ENCODE measurements at places on chromosomes 1 and 21.

DNA sequence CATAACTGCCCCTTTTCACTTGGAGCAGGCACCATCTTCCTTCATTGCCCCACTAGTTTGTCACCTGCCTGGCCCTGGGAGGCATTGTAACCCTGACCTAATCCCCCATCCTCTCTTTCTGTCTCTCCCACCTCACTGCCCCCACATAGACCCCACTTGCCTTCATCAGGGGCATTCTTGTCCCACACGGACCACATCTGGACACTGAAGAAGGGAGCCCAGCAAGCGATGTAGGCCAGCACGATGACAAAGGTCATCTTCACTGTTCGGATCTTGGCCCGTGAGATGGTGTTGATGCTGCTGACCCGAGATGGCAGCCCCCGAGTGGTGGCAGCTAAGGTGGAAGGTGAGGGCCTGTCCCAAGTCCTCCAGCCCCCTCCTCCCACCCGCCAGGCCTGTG is 1.4 kb downstream of the AVPR1B start:
- DNase-seq, result no peak

- peak; percentile 32 for DNase-seq
Observed at GRCh38 chr1:66563094-66563800, 29.3 kb downstream of the SGIP1 start.

- DNase-seq, result no peak
Observed at GRCh38 chr21:34911360-34911759, 137.7 kb downstream of the RUNX1 start.

- no peak for DNase-seq
Observed at GRCh38 chr1:195831789-195832188, 776.5 kb downstream of the KCNT2 start.

DNA sequence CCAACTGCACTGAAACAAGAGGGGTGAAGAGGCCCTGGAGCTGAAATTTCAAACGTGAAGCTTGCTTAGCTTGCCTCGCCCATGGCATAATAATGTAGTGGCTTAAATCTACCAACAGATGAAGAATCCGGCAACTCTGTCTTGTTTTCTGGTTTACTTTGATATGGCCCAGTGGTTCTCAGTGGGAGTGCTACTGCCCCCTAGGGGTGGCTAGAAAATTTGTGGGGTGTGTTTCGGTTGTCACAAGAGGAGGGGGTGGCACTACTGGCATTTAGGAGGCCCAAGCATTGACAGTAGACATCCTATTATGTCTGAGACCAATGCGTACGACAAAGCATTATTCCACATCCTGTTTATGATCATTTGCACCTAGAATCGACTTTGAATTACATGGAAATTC is 51.9 kb upstream of the C8B start:
- DNase-seq, result no peak

DNA sequence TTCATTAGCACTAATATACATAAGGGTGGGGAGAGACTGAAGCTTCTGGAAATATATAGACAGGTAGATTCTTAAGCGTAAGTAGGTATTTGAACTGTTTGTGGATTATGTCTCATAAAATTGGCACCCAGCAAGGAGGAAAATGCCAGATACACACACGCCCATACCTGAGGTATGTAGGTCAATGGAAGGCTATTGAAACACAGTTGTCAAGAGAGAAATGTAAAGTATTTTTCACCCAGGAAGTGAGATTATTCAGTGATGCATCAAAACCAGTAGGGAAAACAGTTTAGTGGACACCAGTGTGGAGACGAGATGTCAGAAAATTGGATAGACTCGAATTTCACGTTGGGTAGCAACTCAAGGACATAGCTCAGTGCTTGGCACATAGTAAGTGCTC is 4.7 kb upstream of the RSPH1 start:
- no peak for DNase-seq

DNA sequence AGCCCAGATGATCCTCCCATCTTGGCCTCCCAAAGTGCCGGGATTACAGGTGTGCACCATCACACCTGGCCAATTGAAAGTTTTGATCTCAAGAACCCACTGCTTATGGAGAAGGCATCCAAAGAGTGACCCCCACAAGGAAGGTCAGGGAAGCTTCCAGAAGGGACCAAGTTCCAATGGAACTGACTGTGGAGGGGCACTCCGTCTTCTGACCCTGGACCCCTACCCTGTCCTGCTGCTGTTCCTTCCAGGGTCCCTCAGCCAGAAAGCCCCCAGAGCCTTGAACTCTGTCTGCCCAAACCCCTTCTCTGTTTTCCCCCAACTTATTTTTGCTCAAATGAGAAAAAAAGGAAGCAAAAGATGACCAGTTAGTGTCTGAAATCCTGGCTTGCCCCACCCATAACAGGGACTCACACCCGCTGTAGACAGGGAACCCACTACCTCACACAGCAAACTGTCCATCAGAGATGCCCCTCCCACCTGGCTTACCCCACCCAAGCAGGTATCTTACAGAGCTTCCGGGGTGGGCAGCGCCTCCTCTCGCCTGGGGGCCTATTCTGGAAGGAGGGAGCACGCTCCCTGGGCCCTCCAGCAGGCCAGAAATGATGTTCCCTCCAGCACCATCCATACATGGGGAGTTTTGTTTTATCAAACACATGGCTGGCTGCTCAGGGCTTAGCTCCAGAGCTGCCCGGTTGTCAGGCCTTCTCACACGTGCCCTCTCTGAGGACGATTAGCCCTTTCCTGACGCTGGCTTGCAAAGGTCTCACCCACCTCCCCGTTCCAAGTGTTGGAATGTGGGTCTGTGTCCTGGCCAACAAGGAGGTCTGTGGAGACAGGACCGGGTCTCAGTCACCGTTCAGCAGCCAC is 3.1 kb upstream of the WNT3A start:
- DNase-seq, result no peak

DNA sequence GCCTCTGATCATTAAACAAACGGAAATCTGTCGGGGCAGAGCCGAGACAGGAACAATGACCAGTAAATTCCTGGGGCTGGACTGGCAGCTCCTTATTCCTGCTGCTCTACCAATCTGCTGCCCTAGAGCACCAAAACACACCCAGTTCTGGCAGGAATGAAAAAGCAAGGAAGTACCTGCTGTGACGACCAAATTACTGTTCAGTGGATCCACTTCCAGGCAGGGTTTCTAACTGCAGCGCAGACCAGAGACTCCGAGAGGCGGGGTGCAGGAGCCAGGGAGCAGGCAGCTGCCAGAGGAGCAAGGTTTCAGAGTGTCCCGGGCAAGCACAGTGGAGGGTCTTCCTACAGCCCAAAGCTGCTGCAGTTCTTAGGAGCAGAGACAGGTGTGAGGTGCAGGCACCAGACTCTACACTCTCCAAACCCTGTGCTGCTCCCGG is 32.4 kb downstream of the KANK4 start:
- peak; percentile 85 for DNase-seq

- DNase-seq, result no peak
Observed at GRCh38 chr21:42721341-42721824, 68.0 kb downstream of the PDE9A start.

- no peak for DNase-seq
Observed at GRCh38 chr1:80375109-80375508, 1368.6 kb upstream of the ADGRL4 start.

DNA sequence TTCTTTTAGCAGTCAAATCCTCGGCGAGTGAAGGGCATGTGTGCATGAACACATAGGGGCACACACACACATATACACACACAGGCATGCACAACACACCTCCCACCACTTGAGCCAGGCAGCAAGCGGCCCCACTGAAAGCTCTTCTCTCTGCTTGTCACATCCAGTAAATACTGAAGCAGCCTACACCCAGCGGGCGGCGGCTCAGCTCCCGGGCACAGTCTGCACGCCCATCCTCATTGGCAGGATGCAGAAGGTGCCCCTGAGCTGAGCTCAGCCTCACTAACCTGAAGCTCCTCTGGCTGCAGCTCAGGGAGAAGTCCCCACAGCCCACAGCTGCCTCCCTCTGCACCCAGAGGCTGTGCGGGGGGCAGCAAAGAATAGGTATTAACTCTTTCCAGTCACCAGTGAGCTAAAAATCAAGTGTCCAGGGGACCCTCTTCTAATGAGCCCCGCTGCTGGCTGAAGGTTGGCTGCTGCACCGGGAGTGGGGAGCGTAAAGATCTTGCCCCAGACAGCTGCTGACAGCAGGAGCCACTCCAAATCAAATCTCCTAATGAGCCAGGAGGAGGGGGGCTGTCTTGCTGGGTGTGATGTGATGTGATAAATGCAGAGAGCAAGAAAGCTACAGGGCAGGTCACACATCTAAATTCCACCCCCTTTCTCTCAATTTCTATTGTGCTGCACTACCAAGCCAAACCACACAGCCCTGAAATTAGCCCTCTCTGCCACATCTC is 12.5 kb downstream of the RGS8 start:
- DNase-seq, result peak; percentile 61

- no peak for DNase-seq
Observed at GRCh38 chr1:78668427-78668826, 18.8 kb downstream of the IFI44 start.

DNA sequence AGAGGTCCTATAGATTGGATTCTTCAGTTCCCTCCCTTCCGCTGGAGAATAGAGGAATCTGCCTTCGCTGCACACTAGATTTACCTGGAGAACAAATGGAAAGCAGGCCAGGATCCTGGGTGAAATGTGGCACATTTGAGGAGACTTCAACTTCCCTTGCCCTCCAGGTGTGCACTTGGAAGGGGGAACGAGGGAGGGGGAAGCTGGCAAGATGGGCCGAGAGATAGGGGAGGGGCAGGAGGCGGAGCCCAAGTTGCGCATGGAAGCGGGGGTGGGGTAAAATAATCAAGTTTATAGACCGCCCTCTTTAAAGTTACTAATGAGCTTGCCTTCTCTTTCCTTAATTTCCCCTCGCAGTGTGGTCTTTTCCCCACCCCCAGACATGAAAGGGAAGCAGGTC is 155.7 kb upstream of the CAMK1G start:
- no peak for DNase-seq

- DNase-seq, result no peak
Observed at GRCh38 chr1:1061682-1062345, 12.3 kb downstream of the RNF223 start.

DNA sequence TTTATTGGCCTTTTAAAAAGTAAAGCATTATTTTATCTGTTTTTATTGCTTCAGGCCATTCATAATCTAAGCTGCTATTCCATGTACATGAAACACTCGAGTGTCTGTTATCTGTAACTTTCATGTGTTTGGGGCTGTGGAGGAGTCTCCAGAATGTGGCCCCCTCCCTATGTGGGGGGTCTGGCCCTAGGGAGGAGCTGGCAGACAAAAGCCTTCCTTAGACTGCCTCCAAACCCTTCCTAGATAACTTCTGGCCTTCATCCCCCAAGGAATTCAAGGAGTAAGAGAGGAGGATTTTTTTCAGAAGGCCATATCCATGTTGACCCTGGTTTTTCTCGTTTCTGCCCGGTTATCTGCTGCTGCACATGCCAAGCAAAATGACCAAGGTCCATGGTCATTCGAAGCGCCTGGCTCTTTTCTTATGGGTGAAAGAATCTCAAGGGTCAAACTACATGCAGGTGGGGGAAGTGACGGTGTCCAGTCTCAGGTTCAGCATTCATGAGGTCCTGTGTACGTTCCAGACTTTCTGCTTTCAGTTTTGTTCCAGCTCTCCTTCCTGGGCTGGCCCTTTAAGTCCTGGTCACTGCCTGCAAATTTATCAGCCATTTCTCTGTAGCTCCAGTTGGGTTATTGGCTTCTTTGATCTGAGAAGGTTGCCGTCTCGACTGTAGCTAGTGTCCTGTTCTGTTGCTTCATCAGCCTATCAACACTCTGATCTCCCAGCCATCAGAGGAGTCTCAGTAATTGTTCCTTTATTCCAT is 8.3 kb downstream of the TENT5C start:
- no peak for DNase-seq

- no peak for DNase-seq
Observed at GRCh38 chr1:198848649-198849048, 209.8 kb downstream of the PTPRC start.

- no peak for DNase-seq
Observed at GRCh38 chr1:57163325-57163724, 197.5 kb upstream of the C8B start.

GRCh38 chr1:63408331-63408730 is 40.9 kb downstream of the ALG6 start:
- DNase-seq, result no peak

- DNase-seq, result no peak
Observed at GRCh38 chr21:38531591-38531990, 33.3 kb upstream of the ERG start.

DNA sequence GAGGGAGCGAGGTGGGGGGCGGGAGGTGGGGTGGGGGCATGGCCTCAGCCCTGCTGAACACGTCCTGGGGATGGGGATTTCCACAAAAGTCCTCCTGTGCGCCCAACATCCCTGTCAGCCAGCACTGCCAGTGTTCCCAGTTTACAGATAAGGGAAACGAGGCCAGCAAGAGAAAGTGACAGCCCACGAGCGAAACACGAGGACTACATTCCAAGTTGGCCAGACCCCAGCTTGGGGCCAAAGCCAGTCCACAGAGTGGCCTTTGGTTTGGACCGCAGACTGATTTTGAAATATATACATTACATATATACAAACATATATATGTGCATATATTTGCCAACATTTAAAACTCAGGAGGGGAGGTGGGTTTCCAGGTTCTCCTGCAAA is 5.0 kb downstream of the FBXO2 start:
- DNase-seq, result no peak

GRCh38 chr1:59332983-59333382 is 36.1 kb downstream of the FGGY start:
- no peak for DNase-seq

DNA sequence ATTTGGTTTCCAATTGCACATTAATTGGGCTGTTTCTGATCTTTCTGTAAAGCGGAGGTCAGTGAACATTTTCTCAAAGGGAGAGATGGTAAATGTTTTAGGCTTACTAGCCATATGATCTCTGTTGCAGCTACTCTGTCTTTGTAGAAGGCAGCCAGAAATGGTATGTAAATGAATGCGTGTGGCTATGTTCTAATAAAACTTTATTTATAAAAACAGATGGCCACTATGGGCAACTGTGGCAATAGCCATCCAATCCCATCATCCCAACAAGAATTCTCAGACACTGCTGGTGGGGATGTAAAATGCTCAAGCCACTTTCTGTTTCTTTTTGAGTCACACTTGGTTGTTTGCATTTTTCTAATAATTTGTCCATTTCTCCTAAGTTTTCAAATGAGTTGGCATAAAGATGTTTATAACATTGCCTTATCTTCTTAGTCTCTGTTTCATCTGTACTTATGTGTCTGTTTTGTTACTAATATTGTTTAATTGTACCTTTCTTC is 448.8 kb upstream of the VAMP3 start:
- no peak for DNase-seq

- DNase-seq, result peak; percentile 95
Observed at GRCh38 chr1:209875515-209875914, 47.7 kb downstream of the UTP25 start.

DNA sequence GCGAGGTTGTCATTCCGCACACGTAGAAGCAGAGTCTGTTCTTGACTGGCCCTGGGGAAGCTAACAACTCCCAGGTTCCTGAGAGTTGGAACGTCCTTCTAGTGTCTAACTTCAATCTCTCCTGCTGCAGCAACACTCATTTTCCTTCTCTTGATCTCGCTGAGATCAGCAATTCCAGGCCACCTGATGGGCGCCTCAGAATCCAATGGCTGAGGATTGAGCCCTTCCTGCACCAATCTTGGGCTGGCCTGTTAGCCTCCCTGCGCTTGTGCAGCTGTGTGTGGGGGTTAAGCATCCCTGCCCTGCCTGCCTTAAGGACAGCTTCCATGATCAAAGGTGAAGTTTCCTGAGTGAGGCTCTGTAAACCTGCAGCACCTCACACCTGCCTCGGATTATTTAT is 87.9 kb downstream of the SYT2 start:
- no peak for DNase-seq
